Activated T-helper 17 cell treated with anti-CD3 and anti-CD28 coated beads, Interleukin-2, amount 50 U/mL, for 72 hours (primary cell): ENCODE measurements at places on chromosomes 11 and 22. TPM values are rescaled to one million over a fixed set of nuclear protein-coding genes. Genes with fewer than 3 reads are reported as not detected.
A peak's percentile ranks its signal among the peaks of the same experiment; 100 is the strongest.

GRCh38 chr11:118740892-118741291 is 50.1 kb downstream of the DDX6 start:
- no peaks in the 10 kb centered on the region for H3K36me3 ChIP-seq
- H3K27me3 ChIP-seq, result no peaks in the 10 kb centered on the region
- no peak for ATAC-seq
- no peak overlapping the region for H3K4me3 ChIP-seq

GRCh38 chr11:44140372-44140771 is 44.9 kb downstream of the EXT2 start:
- no peaks in the 10 kb centered on the region for H3K4me1 ChIP-seq
- H3K27ac ChIP-seq, result no peak overlapping the region
- peaks cover 39% of the 10 kb centered on the region for H3K36me3 ChIP-seq
- ATAC-seq, result no peak

- no peaks in the 10 kb centered on the region for H3K36me3 ChIP-seq
- H3K27ac ChIP-seq, result no peak overlapping the region
- peaks cover 11% of the 10 kb centered on the region for H3K27me3 ChIP-seq
- ATAC-seq, result no peak
- H3K4me3 ChIP-seq, result no peak overlapping the region
These were observed 112.9 kb downstream of the CRYBB2 start for GRCh38 chr22:25332386-25332785.

- H3K27ac ChIP-seq, result peak overlapping the region; percentile 28
- peaks cover 39% of the 10 kb centered on the region for H3K36me3 ChIP-seq
- H3K27me3 ChIP-seq, result no peaks in the 10 kb centered on the region
- ATAC-seq, result peak; percentile 48
These were observed 517 bp downstream of the SPINDOC start for GRCh38 chr11:63813563-63814382.

The SAAL1 gene
- total RNA-seq, result 13.3 TPM

GRCh38 chr11:104653407-104653806 is 244.9 kb downstream of the CASP12 start:
- no peak overlapping the region for H3K27ac ChIP-seq
- no peaks in the 10 kb centered on the region for H3K27me3 ChIP-seq
- peak overlapping the region; percentile 40 for H3K4me3 ChIP-seq
- peak; percentile 68 for ATAC-seq
- peaks cover 25% of the 10 kb centered on the region for H3K4me1 ChIP-seq

GRCh38 chr11:119350302-119350701 is 3.8 kb upstream of the MFRP start:
- H3K36me3 ChIP-seq, result no peaks in the 10 kb centered on the region
- peaks cover 5% of the 10 kb centered on the region for H3K4me1 ChIP-seq
- no peak for ATAC-seq
- H3K27ac ChIP-seq, result no peak overlapping the region

DNA sequence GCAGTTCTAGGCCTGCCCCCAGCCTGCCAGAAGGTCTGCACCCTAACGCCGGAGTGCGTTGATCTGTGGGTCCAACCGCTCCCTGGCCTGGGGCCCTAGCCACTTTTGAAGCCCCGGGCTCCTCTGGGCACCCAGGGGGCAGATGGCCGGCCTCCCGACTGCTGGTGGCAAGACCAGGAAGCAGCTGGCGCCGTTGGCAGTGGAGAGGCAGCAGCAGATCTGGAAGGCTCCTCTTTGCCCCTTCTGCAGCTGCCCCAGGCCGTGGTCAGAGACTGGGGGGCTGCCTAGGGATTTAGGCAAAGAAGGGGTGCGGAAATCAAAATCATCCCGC is 445 bp upstream of the VWCE start:
- peak overlapping the region; percentile 24 for H3K4me3 ChIP-seq
- peaks cover 17% of the 10 kb centered on the region for H3K4me1 ChIP-seq
- H3K36me3 ChIP-seq, result no peaks in the 10 kb centered on the region
- peaks cover 12% of the 10 kb centered on the region for H3K27me3 ChIP-seq
- H3K27ac ChIP-seq, result no peak overlapping the region
